ENCODE measurements at places on chromosomes 6 and 20.

DNA sequence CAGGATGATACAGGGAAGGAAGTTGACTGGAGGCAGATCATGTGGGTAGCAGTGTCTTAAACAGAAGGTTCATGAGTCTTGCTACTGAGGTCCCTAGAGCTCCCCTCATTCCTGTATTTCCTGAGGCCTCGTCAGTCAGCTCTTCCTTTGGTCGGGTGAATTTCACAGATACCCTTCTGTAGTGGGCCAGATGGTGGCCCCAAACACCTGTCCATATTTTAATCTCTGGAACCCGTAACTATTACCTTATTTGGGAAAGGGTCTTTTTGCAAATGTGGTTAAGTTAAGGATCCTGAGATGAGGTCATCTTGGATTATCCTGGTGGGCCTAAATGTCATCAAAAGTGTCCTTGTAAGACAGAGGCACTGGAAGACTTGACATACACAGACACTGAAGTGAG is 9.6 kb downstream of the KCNS1 start:
- no peak for DNase-seq

GRCh38 chr20:36826554-36827244 is 49.2 kb upstream of the TLDC2 start:
- DNase-seq, result no peak

GRCh38 chr6:131139599-131139998 is 4.3 kb downstream of the AKAP7 start:
- DNase-seq, result no peak

- no peak for DNase-seq
Measured at GRCh38 chr6:132219901-132220300, 181.4 kb downstream of the MOXD1 start.

GRCh38 chr6:30641048-30641447 is 5.9 kb upstream of the C6orf136 start:
- DNase-seq, result no peak

- DNase-seq, result no peak
Measured at GRCh38 chr6:167294651-167295494, 3.8 kb downstream of the UNC93A start.

DNA sequence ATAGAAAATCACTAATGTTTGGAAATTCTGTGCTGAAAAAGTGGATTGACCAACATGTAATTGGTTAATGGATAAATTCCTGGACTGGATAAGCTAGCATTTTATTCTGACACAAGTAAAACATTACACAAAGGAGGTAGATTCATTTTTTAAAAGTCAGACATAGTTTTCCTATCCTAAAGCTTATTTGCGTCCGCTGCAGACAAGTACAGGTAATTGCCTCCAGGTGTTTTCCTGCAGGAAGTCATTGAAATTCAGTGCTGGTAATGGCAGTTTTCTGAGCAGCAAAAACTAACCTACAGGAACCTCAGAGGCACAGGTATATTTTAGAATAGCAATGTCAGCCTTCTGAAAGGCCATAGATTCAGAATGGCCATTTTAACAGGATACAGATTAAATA is 20.0 kb upstream of the HIVEP1 start:
- DNase-seq, result no peak

GRCh38 chr6:53347921-53348370 is 804 bp downstream of the ELOVL5 start:
- DNase-seq, result peak; percentile 60

All from HEK293T (cell line).